Hematopoietic multipotent progenitor cell treated with erythropoietin and hydrocortisone succinate and interleukin-3 and kit ligand, for 4 days (in vitro differentiated cells): ENCODE measurements at places on chromosomes 2 and 18.
A peak's percentile ranks its signal among the peaks of the same experiment; 100 is the strongest.

DNA sequence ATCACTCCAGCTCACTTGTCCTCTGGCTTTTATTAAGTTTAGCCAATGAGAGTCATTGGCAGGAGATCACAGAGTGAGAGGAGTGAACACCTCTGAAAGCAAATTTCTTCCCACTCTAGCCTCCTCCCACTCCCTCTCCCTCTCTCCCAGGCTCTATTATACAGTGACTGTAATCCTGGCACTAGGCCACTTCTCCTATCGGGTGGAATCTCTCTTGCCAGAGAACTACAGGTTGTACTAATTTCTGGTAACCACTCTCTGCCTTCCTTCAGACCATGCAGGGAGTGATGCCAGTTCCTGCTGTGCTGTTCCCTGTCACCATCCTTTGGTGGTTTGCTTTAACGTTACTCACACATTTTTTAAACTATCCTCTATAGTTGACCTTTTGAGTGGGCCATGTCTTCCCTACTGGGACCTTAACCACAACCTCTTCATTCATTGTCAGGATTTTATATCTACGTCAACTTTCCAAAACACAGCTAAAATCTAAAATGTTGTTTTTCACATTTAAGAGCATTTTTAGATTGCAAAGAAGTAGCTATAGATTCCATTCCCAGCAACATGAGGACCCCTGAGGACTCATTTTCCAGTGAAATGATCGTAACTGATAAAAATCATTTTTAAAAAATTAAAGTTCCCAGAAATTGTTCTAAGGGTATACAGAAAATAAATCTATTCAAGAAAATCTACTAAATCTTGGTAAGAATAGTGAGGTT lies 217.1 kb downstream of the MREG start:
- DNase-seq, result peak; percentile 54

GRCh38 chr2:80573950-80574349 lies 269.4 kb upstream of the LRRTM1 start:
- DNase-seq, result no peak

GRCh38 chr2:41950666-41950960 lies 97.2 kb upstream of the PKDCC start:
- no peak for DNase-seq

GRCh38 chr2:128260239-128261138 lies 58.2 kb downstream of the HS6ST1 start:
- no peak for DNase-seq

GRCh38 chr2:135987441-135987840 lies 2.0 kb upstream of the DARS1 start:
- DNase-seq, result no peak

- DNase-seq, result no peak
Observed at GRCh38 chr18:44816050-44816449, 135.4 kb downstream of the SETBP1 start.

DNA sequence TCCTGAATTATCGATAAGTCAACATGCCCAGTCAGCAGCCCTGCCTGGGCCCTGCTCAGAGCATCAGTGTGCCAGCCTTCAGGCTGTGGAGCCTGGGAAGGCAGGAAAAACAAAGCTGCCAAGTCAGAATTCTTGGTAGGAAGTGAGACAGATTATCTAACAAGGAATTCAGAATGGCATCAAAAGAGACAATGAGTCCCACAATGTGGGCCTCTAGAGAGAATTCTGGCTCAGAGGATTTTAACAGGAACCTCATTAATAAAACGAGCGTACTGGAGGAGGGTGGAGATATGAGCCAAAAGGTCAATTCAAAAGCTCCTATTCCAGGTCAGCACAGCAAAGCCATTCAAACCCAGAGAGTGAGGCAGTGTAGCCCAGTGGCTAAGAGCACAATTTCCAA lies 327.6 kb upstream of the MMADHC start:
- DNase-seq, result no peak

- no peak for DNase-seq
Observed at GRCh38 chr2:8626572-8626971, 55.3 kb upstream of the ID2 start.

DNA sequence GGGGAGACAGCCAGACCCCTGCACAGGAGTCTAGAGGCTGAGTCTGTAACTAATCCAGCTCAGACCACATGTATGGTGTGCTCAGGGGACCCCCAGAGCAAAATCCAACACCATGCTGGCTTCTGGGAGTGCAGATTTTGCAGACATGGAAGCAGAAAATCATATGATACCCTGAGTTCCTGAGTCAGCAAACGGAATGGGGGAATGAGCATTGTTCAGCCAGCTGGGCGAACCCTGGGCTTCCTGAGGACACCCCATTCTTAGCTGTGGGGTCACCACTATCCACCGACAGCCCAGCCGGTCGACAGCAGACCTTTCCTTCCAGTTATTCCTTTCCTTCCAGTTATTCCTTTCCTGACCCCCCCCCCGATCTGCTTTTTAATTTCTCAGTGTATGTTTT lies 322.9 kb downstream of the GBX2 start:
- no peak for DNase-seq

DNA sequence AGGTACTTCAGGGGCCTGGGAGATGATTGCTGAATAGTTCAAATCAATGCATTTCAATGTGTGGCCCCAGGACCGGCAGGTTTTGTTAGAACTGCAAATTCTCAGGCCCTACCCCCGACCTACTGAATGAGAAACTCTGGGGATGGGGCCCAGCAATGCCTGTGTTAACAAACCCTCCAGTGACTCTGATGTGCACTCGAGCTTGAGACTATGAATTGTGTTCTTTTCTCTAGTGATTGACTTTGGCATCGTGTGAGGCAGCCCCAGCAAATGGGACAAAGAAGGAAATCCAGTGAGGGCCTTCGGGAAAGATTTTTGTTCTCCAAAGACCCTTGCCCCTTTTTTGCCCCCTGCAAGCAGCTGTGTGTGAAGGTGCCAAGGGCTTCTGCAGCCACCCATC lies 22.4 kb downstream of the ALK start:
- DNase-seq, result no peak

DNA sequence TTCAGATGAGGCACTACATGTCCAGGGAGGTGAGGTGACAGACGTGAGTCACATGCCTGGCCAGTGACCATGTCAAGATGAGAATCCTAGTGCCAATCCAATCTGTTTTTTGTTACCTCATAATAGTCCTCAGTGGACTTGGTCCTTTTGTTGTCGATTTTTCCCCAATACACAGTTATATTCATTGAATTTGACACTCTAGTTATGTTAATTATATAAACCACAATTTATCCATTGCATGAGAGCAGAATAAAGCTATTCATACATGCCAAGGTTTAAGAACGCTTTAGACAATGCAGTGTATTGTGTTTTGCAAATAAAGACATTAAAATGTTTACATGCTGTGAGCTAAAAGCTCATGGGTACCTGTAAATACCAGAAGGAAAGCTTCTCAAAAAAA lies 21.6 kb upstream of the TMEFF2 start:
- DNase-seq, result no peak

DNA sequence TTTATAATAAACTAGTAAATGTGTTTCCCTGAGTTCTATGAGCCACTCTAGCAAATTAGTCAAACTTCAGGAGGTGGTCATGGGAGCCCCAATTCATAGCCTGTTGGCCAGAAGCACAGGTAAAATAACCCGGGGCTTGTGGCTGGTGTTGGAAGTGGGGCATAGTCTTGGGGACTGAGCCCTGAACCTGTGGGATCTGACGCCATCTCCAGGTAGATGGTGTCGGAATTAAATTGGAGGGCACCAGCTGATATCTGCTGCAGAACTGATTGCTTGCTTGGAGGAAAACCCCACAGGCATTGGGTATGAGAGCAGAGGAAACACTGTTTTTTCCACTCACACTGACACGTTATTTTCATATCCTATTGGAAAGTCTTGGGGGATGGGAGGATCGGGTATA lies 14.1 kb downstream of the NMS start:
- DNase-seq, result no peak

- no peak for DNase-seq
Observed at GRCh38 chr2:45506756-45507155, 104.3 kb downstream of the SRBD1 start.

GRCh38 chr18:10896851-10897250 lies 252.5 kb downstream of the PIEZO2 start:
- no peak for DNase-seq

GRCh38 chr2:30237239-30237965 lies 6.1 kb downstream of the LBH start:
- no peak for DNase-seq

- DNase-seq, result peak; percentile 91
Observed at GRCh38 chr2:68423966-68424650, 43.0 kb downstream of the FBXO48 start.

DNA sequence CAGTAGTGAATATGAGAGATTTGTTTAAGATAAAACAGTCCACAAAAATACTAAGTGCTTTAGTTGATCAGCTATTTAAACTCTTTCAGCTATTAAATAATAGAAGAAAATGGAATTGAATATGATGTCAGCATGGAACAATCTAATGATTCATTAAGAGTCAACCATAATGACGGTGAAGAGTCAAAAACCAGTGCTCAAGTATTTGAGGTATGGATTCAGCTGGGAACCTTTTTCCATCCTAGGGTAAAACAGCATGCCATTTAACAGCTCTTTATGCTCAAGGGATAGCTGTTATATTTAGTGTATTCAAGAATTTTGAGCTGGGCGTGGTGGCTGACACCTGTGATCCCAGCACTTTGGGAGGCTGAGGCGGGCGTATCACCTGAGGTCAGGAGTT lies 29.7 kb downstream of the CARF start:
- no peak for DNase-seq

DNA sequence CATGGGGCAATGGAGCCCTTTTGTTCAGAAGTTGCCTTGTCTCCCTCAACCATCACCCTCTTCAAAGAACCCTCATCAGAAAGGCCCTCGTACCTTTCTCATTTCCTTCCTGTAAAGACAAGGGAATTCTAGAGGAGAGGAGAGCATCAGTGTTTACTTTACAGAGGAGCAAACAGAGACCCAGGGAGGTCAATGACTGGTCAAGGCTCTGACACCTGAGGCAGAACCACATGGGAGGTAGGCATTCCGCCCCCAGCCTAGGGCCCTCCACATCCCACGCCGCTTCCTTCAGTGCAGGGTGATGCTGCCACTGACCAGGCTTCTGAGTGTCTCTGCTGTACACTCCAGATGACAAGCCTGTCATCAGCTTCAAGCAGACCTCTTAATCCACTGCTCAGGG lies 104.7 kb downstream of the NRP2 start:
- DNase-seq, result no peak

- no peak for DNase-seq
Observed at GRCh38 chr2:53558867-53559266, 208.7 kb upstream of the CHAC2 start.

GRCh38 chr2:225458431-225459117 lies 59.1 kb downstream of the NYAP2 start:
- DNase-seq, result no peak

GRCh38 chr2:25698752-25699151 lies 25.4 kb upstream of the DTNB start:
- DNase-seq, result no peak

DNA sequence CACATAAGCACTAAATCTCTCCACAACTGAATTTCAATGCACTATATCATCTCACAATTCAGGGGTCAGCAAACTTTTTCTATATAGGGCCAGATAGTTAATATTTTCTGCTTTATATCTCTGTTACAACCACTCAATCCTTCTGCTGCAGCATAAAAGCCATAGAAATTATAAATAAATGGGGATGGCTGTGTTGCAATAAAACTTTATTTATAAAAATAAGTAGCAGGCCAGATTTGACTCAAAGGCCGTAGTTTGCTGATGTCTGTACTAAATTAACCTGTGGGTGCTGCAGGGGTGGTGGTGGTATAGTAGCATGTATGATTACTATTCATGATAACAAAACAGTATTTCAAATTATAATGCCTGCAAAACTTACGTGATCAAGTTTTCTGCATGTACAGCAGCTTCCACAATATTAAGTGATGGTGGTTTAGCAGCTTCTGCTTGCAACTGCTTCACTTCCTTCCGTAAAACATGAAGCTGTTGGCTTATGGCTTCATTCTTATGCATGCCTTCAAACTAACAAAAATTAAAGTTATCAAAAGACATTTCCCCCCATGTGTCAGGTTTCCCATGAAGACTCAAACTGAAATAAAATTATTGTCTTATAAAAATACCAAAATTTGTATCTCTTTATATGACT lies 64.1 kb downstream of the SIGLEC15 start:
- peak; percentile 9 for DNase-seq

DNA sequence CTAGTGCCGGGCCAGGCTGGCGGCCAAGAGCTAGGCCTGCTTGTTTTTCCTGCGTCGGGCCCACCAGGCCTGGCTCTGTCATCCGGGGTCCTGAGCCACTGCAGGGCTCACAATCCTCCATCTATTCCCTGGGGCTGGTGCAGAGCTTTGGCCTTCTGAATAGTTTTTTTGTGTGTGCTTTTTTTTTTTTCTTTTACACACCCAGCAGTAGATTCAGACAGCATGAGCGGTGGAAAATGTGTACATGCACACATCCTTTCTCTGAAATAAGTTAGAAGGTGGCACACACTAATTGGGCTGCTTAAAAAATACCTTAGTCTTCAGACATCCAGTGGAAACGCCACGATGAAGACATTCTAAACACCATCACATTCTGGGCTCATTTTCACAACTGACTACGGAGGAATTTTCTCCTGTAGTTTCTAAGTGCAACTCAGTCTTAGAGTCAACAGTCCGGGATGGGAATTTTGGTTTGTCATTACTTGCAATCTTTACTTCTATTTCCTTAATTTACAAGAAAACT lies 6.1 kb downstream of the ZFP36L2 start:
- no peak for DNase-seq

DNA sequence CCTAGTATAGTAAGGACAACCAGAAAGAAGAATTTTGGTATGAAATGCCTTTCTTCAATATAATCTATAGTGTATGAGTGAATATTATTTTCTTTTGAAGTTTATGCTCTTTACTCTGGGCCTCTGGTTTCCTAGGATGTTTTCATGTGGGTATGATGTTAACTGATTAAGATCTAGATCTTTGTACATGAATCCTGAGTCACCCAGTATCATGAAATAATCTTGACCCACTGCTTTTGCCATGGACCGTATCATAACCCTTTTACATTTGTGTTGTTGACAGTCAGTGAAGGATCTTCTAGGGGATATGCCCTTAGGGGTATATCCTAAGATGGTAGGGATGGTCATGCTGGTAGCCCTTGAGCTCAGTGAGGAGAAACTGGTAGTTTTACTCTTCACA lies 100.3 kb downstream of the RAB3GAP1 start:
- no peak for DNase-seq
